Germinal center (tissue), 1 donor: ENCODE measurements at places on chromosomes 7 and 10.

DNA sequence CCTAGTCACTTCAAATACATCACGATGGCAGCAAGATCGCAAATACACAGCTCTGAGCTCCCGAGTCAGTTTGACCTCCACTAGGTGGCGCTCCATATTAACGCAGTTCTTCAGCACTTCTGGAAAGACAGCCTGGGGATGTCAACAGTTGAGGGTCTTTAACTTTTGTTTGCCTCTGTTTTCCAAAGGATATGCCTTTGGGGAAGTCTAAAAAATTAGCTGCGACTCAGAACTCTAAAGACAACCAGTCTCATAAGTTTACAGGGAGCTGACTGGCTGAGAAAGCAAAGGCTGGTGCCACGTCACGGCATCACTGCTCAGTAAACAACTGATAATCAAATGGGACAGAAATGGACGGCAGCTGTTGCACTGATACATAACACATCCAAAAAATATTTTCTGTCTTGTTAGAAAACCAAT is 458.8 kb downstream of the SORCS1 start:
- peak; percentile 10 for DNase-seq

DNA sequence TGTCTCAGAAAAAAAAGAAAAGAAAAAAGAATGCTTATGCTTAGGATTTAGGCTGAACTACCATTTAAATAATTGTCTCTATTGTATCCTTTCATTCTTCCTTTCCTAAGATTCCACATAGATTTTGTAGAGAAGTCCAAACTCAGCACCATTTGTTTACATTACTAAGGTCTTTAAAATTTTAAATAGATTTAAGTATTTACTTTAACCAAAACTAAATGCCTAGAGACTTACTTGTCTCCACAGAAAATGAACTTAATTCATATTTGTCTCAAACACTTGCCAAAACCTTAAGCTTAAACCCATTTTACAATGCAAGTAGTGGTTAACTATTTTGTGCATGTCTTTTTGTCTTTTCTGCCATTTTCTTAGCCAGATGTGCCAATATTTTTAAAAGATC is 54.1 kb upstream of the ABI1 start:
- DNase-seq, result no peak

DNA sequence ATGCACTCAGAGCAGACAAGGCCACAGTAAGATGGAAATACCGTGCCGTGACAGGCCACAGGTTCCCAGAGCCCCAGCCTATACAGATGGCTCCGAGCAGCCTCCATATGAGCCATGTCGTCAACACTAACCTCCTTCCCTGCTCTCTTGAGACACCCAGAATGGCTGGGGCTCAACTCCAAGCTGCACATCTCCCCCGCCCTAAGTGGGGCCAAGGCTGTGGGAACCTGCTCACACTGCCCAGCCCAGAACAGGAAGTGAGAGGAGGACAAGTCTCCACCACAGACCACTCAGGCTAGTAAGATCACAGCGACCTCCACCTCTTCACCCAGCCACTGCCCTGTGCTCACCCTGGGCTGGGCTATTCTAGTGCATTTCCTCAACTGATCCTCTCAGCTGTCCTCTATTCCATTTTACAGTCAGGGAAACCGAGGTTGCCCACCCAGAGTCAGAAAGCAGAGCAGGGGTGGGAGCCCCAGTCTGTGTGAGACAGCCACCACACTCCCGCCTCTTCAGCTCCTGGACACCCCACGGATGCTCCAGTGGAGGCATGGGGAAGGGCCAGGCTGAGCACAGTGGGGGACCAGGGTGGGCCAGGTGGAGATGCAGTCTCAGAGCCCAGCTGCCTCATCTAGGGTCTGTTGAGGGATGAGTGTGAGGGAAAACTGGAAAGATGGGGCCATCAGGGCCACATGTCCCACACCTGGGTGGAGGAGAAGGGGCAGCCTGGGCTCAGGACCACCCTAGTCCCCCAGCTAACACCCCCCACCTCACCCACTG is 11.6 kb downstream of the GRID1 start:
- no peak for DNase-seq

GRCh38 chr7:101319401-101319800 is 2.2 kb downstream of the IFT22 start:
- DNase-seq, result no peak

DNA sequence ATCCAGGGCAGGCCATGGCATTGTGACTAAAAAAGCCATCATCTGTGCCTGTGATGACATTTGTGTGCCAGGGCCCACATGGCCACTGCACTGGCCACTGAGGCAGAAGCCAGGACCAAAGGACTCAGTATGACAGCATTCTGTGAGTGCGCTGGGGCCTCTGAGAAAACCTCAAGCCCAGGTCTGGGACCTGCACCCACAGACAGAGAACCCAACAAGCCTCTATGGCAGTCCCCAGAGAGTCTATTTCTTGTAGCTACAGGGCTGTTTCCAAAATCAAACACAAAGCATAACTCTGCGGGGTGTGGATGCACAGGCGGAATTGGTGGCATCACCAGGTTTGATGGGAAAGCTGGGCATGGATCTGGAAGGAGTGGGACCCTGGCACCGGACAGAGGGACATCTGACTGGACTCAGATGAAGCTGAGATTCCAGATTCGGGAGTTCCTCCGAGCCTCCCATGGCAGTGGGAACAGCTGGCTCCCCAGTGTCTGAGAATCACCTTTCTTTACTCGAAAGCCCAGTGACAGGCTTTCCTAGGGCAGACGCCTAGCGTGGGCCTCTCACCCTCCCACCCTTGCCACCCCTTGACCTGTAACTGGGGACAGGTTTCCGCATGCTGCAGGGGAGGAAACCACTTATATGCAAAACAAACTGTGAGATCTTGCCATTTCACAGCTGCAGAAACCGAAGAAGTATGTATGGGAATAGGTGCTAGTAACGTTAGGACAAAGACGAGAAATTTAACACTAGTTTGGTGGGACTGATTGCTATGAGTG is 70.6 kb upstream of the RHEB start:
- DNase-seq, result no peak

GRCh38 chr7:133860628-133861335 is 266.4 kb upstream of the LRGUK start:
- no peak for DNase-seq

GRCh38 chr7:1172666-1173523 is 12.9 kb upstream of the ZFAND2A start:
- no peak for DNase-seq

- no peak for DNase-seq
Observed at GRCh38 chr7:105009667-105010503, 4.1 kb upstream of the KMT2E start.

- no peak for DNase-seq
Observed at GRCh38 chr7:2438186-2438585, 34.8 kb downstream of the CHST12 start.

GRCh38 chr7:149799397-149800168 is 26.2 kb upstream of the ZNF467 start:
- peak; percentile 63 for DNase-seq

DNA sequence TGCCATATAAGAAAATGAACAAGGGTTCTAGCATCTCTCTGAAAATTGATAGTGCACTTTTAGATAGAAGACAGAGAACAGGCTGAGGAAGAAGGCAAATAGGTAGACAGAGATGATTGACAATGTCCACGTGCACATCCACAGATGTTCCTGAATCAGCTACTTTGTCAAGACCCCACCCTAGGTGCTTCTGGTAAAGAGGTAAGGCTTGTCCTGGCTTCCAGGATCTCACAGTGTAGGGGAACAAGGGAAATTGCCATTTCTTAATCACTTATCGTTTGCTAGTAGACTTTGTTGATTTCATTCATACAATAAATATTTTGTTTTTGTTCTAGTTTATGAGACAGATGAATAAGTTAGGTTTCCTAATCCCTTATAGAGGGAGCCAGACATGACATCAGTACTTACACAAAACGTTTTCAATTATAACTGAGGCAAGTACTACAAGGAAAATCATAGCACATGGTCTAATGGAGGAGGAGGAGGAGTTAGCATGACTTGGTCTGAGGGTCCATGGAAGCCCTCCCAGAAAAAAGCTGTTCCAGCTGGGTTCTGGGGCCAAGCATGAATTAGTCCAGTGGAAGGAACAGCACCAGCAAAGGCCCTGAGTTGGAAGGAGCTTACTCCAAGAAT is 115.9 kb upstream of the ARID5B start:
- no peak for DNase-seq

DNA sequence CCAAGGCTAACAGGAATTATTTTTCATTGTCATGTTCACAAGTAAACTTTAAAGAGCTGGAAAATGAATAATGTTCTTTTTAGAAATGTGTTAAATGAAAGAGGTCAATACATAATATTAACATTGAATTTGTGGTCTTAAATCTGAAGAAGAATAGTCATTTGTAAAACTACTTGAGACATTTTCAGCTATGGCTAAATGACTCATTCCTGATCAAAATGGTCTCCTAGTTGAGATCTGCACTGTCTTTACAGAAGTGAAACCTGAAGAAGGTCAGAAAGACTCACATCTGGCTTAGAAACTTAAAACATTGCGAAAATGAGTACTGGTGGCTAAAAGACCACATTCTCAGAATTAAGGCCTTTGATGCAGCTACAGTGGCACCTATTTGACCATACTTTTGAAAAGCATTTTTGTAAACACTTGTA is 5.9 kb downstream of the PIK3CG start:
- DNase-seq, result peak; percentile 35

GRCh38 chr7:151260883-151261282 is 12.4 kb upstream of the SMARCD3 start:
- no peak for DNase-seq

GRCh38 chr7:48042216-48042615 is 6.9 kb downstream of the C7orf57 start:
- DNase-seq, result no peak

GRCh38 chr10:58556516-58557165 is 44.0 kb downstream of the BICC1 start:
- DNase-seq, result no peak

DNA sequence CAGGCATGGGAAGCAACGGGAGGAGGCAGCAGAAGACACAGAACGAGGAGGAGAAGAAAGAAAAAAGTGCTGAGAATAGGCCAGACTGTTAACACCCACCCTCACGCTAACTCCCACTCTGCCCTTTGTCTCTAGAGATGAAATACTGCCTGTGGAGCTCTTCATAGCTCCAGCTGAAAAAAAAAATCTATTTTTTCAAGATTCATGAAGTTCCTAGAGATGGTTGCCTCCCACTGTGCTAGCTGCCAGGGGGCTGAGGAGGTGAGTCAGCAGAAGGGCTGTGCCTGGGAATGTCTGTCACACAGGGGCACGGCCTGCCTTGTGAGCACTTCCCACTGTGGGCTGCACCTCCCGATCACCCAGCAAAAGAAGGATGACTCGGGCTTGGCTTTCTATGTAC is 144.5 kb downstream of the RNF216 start:
- DNase-seq, result no peak

DNA sequence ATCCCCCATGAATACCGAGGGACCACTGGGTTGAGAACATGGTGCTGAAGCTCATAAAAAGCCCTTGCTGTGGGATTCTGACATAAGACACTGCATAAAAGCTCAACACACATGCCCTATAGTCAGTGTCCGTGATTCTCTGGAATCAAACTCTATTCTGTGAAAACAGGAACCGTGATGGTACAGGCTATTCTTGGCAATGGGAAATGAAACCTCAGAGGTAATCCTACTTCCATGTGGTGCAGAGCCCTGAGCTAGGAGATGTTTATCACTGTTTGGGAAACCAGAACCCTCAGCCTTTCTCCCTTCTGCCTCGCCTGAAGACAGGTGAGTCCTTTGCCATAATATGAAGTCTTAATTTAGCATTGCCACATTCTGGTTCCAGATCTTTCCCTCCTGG is 80.8 kb upstream of the PRSS1 start:
- peak; percentile 8 for DNase-seq
